Stimulated activated CD4-positive, alpha-beta T cell treated with anti-CD3 and anti-CD28 coated beads, Interleukin-1b, Interleukin-23, amount 100 ng/mL, for 1 hour (primary cell): ENCODE measurements at places on chromosomes 11 and 22.

DNA sequence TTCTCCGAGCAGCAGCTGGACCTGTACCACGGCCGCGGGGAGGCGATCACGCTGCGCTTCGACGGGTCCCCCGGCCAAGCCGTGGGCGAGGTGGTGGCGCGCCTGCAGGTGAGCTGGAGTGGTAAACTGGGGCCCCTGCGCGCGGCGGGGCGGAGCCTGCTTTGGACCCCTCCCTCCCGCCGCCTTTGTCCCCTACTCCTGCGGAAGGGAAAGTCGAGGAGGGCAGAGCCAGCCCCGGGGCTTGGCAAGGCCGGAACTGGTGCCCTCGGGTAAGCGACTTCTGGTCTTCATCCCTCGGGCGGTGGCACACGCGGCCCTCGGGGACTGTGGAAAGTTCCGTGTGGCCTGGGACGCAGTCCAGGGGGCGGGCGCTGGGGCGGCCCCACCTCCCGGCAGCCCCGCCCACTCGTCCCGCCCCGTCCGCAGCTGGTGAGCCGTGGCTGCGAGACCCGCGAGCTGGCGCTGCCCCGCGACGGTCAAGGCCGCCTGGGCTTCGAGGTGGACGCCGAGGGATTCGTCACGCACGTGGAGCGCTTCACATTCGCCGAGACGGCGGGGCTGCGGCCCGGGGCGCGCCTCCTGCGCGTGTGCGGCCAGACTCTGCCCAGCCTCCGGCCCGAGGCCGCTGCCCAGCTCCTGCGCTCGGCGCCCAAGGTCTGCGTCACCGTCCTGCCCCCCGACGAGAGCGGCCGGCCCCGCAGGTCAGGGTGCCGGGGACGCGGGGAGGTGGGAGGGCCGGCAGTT, 9.2 kb downstream of the SIPA1 start:
- no peak for DNase-seq

DNA sequence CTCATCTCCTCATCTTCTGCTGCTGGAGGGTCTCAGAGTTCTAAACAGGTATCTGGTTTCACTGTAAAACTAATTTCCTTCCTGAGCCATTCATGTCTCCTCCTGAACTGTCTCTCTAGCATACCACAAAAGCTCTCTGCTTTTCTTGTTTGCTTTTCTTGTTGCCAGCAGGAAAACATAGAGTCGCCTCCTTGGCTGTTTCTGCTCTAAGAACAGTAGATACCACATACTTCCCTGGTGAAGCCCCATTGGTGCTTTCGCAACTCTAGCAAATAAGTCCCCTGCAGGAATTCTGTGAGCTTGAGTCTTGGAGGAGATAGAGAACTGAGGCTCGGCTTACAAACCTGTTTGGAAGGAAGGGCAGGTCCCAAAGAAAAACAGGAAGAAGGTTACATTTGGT, 7.0 kb downstream of the DIXDC1 start:
- no peak for DNase-seq

GRCh38 chr11:132463295-132464002, 1068.9 kb downstream of the OPCML start:
- DNase-seq, result no peak

DNA sequence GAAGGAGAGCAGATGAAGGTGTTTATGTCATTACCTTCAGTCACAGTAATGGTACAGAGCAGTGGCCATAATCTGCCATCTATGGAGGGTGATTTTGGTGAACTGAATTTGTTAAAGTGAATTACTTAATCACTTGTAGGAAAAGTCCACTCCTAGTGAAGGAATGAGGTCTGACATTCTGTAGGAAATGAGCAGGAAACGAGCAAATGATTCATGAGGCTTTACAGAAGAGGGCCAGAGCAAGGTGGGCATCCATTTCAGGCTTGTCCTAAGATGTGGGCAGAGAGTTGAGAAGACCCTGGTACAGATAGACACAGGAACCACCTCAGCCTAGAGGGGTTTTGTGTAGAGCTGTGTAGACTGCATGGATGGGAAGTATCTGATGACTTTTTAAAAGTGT, 6.0 kb upstream of the SGSM3 start:
- DNase-seq, result no peak

GRCh38 chr11:72989727-72990126, 152.4 kb downstream of the FCHSD2 start:
- DNase-seq, result no peak

- DNase-seq, result no peak
Observed at GRCh38 chr11:126426106-126426505, 70.6 kb downstream of the ST3GAL4 start.

DNA sequence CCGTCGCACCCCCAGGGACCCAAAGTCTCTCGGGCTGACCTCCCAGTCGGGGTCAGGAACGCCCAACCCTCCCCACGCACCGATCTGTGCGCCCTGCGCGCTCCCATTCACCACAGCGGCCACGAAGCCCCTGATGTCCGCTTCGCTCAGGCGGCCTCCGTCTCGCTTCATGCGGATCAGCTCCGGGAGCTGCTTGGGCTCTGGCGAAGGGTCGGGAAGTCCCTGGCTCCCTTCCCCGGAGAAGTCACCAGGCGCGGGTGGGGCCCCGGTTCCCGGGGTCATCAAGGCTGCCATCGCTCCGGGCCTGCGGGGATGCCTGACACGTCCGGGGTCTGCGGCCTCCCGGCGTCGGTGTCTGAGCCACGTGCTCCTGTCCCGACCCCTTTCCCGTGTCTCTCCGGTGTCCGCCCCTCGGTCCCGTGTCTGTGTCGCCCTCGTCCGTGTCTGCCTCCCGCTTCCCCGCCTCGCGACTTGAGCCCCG, 356 bp downstream of the TYMP start:
- DNase-seq, result no peak

GRCh38 chr22:17797721-17798559, 23.7 kb upstream of the BID start:
- DNase-seq, result no peak

DNA sequence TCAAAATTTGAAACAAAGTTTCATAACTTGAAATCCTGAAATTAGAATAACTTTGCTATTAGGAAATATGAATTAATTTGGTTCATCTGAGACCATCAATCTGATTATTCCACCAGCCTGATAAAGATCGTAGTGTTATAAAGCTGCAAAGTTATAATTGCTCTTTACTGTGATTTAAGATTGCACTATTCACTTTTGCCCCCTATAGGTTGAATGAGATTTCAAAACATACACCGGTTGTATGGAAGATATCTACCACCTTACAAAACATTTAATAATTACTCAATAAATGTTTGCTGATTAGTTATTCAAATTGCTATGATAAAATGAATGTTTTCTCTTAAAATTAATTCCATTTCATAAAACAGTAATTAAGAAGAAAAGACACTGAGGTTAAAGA, 26.1 kb downstream of the APIP start:
- no peak for DNase-seq

DNA sequence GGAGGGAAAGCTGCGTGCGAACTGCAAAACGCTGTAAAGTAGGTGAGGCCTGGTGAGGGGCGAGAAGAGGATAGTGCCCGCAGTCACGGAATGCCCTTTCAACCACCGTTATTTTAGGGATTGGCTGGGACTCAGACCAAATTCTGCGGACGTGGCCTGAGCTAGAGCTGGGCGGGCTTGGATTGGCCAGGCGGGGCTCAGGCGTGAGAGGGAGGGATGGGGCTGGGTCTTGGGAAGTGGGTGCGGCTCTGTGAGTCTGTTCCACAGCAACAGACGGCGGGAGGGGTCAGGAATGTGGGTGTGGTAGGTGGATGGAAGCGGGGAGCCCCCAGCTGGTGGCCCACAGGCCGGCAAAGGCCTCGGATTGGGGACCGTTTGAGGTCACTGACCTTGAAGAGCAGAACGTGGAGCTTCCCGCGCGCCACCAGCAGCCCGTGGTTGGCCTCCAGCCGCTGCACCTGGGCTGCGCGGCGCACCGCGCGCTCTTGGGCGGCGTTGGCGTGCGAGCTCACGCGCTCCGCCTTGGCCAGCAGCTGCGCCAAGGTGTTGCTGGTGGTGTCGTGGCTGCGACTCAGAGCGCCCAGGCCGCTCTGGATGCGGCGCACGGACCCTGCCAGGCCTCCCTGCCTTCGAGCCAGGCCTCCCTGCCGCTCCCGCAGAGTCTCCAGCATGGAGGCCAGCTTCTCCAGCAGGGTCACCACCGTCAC, 444 bp downstream of the CAVIN3 start:
- DNase-seq, result no peak

GRCh38 chr22:27997538-27997937, 78.5 kb upstream of the PITPNB start:
- no peak for DNase-seq

DNA sequence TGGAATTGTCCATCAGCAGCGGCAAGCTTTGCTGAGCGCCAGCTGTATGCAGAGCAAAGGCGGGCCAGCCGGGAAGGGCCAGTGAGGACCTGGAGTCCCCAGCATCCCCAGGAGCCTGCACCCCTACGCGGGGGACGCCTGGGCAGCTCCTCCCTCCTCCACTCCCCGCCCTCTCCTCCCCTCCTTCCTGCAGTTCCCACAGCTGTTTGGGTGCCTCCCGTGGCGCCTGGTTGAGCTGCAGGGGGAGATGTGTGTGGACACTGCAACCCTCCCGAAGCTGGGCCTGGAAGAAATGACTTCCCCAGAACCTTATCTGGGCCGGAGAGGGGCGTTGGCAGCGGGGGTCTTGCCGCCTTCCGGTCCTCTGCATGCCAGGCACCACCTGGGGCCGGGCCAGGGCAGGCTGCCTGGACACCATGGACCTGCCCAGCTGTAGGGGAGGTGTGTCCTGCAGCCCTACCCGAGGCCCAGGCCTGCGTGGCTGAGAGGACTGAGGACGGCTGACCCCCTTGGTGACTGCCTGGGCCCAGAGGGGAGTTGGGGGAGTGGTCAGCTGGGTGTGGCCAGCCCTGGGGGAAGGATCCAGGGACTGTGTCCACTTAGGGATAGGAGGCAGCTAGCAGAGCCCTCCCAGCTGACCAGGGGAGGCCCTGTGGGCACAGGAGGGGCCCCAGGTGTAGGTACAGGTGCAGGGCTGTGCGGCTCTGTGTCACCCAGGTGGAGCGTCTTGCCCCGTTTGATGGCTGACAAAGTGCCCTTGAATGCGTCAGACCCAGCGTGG, 16.8 kb upstream of the MUC6 start:
- DNase-seq, result no peak

GRCh38 chr22:26109686-26110315, 59.5 kb upstream of the SEZ6L start:
- no peak for DNase-seq

DNA sequence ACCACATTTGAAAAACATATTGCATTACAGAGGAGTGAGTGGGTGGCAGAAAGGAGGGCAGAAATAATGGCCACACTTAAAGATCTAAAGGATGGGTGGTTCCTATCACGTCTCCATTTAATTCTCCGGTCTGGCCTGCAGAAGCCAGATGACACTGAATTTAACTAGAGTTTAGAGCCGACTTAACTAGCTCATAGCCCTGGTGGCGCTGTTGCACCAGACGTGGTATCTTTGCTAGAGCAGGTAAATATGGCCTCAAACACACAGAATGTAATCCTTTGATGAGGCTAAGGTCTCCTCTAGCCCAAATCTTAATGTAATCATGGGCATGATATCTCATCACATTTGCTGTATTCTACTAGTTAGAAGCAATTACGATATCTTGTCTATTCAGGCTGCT, 51.5 kb upstream of the GAL start:
- no peak for DNase-seq

DNA sequence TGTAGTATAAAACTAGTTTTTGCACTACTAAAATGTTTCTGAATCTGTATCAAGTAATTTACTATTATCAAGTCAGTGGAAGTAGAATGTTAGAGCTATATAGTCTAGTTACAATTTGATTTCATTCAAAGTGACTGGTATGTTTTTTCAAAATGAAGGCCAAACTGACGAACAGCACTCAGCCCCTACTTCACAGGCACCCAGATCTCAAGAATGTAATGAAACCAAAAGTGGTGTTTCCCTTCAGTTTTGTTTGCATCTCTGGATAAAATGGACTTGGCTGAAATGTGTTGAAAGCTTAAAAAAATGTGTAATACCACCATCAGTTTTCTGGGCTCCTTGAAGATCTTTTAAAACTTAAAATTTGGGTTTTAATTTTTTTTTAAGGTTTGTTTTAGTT, 46.4 kb downstream of the QSER1 start:
- no peak for DNase-seq

DNA sequence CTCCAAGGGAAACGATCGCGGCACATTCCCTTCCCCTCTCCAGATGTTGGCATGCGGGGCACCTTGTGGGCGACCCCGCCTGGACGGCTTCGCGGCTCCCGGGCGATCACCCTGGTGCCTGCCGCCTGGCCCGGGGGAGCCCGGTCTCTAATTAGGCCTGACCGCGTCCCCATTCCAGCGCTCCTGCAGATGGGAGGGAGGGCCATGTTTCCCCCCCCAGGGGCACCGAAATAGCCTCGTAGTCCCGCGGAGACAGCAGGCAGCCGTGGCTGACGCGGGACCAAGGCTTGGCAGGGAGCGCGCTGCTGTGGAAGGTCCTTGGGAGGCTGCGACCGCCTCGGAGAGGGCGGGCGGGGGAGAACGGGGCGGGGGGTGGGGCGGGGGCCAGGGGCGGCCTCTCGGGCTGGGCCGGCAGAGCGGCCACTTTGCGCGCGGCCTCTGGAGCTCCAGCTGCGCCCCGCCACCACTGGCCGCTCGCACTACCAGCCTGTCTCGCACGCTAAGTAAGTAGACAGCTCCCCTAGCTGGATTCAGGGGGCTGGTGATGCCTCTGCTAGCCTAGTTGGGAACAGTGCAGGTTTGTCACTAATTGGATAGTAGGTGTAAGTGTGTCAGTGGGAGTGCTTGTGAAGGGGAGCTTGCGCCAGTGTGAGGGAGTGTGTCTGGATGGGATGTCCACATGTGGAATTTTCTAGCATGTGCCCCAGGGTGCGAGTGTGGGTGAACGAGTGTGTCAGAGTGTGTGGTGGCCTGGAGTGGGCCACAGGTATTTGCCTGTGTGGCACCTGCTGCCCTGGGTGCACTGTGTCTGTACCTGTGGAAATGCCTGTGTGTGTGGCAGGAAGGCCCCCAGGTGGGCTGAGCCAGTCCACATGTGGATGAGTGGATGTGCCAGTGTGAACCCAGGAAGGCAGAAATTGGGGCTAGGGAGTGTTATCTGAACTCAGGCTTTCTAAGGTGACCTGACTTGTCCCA, at the start of gene INSC:
INSC (plus strand) TSS at position 423 of the 975 bp plus-strand sequence. CDS start 34,252 bp downstream, outside the sequence.
- DNase-seq, result no peak

GRCh38 chr22:46958658-46959057, 196.2 kb downstream of the TBC1D22A start:
- DNase-seq, result no peak

- no peak for DNase-seq
Observed at GRCh38 chr22:32617903-32618302, 143.3 kb downstream of the FBXO7 start.

DNA sequence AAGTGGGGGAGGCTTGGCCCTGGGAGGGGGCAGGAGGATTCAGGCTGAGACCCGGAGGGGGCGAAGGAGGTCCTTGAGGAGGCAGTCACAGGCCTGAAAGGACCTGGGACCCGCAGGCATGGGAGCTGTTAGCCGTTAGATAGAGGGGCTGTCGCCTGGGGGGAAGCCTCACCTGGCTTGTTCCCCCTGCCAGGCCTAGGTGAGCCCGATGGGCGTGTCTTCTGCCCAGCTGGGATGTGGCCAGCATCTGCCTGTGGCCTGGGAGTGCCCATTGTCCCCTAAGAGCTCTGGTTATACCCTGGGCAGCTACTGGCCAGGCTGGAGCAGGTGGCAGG, 1.8 kb upstream of the DUSP8 start:
- DNase-seq, result no peak

- no peak for DNase-seq
Observed at GRCh38 chr22:18950141-18950540, 14.0 kb upstream of the PRODH start.

- DNase-seq, result no peak
Observed at GRCh38 chr11:45079075-45079444, 67.4 kb upstream of the PRDM11 start.

GRCh38 chr11:67613960-67614715, 7.4 kb downstream of the NDUFV1 start:
- peak; percentile 60 for DNase-seq

GRCh38 chr11:94507485-94507884, 4.8 kb upstream of the C11orf97 start:
- no peak for DNase-seq
